CD4-positive, alpha-beta memory T cell (primary cell): ENCODE measurements at places on chromosomes 2 and 18.

DNA sequence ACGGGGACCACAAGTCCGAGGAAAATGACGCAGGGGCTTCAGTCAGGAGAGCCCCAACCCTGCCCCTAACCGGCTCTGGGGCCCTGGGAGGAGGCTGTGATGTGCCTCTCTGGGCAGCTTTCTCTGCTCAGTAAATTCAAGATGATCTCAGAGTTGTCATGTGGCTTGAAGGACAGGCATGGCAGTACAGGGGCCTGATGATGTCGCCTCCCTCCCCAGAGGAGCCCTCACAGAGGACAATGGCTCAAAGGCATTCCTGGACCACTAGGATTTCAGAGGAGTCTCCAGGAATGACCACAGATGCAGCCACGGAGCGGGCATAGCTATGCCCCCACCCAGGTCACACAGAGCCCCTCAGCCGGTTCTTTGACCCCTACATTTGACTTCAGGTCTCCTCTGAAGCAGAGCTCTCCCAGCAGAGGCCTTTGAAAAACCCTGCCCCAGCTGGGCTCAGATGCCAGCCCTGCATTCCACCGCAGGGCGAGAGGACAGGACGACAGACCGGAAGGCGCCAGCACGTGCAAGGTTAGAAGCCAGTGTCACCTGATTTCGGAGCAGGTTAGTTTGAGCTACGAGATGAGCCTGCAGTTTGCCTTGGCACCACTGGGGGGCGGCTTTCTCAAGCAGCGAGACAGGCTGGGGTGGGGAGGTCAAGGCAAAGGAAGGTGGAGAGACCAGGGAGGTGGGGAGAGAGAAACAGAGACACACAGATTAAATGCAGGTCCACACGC lies 39.2 kb downstream of the BIN1 start:
- no peaks in the 10 kb centered on the region for H3K27me3 ChIP-seq
- H3K4me3 ChIP-seq = no peak overlapping the region
- DNase-seq = peak; percentile 59
- H3K36me3 ChIP-seq = peaks cover 48% of the 10 kb centered on the region
- peaks cover 18% of the 10 kb centered on the region for H3K4me1 ChIP-seq
- H3K27ac ChIP-seq = no peak overlapping the region

GRCh38 chr2:30666266-30666874 lies 140.9 kb downstream of the CAPN13 start:
- H3K27ac ChIP-seq = no peak overlapping the region
- no peaks in the 10 kb centered on the region for H3K27me3 ChIP-seq
- no peaks in the 10 kb centered on the region for H3K4me1 ChIP-seq
- no peak overlapping the region for H3K4me3 ChIP-seq
- no peak for DNase-seq

- no peaks in the 10 kb centered on the region for H3K4me1 ChIP-seq
- no peak for DNase-seq
- H3K27ac ChIP-seq = no peak overlapping the region
- H3K4me3 ChIP-seq = no peak overlapping the region
Measured at GRCh38 chr2:209121691-209122090, 302.2 kb upstream of the MAP2 start.

DNA sequence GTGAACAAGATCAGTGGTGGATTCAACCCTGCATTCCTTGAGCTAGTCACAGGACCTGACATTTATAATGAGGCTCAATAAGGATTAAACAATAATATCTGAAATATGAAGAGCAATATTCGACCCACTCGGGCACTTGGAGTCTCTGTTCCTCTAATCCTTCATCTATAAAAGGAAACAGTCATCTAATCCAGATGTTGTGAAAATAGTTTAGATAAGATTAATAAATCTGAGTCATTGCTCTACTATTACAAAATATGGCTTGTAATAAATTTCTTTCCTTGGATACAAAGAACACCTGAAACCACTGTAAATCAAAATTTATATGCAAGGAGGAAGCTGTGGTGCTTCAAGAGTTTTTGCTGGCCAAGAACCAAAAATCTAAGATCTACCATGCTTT lies 846.9 kb upstream of the ACVR2A start:
- no peak overlapping the region for H3K27ac ChIP-seq
- no peaks in the 10 kb centered on the region for H3K36me3 ChIP-seq
- no peak for DNase-seq
- no peak overlapping the region for H3K4me3 ChIP-seq
